HS-27A (cell line): ENCODE measurements at places on chromosomes 7 and 10.

DNA sequence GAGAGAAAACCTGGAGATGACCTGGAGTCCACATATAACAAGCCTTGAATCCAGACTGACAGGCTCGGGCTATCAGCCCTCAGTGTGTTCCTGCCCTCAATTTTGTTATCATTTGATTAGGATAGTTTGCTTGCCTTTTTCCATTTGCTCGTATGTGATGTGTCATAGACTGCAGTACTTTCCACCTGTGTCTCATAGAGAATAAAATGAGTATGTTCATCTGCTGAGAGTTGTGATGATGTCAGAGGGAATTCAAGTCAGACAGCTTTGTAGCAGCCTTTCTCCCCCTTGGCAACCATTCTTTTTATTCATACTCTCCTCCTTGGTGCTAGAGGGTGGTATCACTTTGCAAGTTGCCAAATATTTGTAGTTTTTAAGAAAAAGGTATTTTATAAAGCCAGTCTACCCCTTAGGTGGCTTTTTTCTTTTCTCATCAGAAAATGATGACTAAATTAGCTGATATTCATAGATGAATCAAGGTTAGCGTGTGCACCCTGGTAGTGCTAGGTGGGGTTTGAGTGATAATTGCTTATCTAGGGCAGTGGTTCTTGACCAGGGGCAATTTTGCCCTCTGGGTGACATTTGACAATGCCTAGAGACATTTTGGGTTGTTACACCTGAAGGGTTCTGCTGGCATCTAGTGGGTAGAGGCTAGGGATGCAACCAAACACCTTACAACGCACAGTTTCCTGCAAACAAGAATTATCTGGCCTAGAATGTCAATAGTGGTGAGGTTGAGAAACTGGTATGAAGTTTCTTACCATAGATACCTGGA, 5.4 kb downstream of the SGPL1 start:
- no peak for DNase-seq

DNA sequence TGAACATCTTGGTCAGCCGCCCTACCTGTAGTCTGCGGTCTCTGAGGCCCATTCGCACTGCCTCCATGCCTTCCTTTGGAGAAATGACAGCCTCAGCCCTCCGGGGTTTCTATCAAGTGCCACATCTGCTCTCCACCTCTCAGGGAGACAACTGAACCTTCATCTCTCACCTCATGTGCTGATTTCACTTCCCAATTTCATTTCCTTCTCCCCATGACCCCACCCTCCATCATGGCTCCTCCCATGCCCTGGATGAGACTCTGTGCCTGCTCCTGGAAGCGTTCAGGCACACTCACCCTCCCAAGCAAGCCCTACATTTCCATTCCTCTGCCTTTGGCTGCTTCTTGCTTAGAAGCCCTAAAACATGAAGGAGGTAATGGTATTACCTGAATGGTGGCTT, 7.8 kb upstream of the SCD start:
- DNase-seq = no peak

GRCh38 chr7:22173685-22174573, 183.0 kb downstream of the RAPGEF5 start:
- no peak for DNase-seq

GRCh38 chr10:78547397-78547796, 513.7 kb downstream of the RPS24 start:
- no peak for DNase-seq

- no peak for DNase-seq
These were observed 188.1 kb downstream of the SDHAF3 start for GRCh38 chr7:97305589-97305988.

DNA sequence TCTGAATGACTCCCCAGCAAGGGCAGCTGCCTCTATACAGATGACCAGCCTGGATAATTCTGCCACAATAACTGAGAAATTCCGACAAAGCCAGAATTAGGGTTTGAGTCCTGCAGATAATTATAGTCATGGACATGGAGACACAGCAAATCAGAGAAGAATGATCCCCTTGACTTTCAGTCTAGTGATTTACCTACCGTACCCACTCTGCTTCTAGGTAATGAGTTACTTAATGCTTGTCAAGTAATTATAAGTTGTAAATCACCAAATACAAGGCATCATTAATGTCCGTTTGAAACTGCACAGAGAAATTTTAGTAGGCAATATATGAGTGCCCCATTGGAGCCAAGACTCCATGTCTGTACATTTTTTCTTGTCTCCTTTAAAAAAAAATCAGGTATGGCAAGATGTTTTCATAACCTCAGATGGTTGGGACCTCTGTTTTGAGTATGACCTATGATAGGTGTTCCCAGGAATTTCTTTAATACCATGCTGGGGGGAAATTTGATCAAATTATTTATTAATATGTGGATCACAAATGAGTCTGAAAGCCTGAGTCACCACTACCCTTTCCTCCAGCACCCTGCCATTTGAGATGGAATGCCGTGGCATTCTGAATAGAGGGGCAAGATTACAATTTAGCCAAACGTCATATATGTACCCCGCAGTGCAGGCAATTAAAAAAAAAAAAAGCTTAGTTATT, 5.5 kb upstream of the ARID5B start:
- no peak for DNase-seq

GRCh38 chr10:57849691-57850357, 417.9 kb downstream of the IPMK start:
- DNase-seq = no peak

DNA sequence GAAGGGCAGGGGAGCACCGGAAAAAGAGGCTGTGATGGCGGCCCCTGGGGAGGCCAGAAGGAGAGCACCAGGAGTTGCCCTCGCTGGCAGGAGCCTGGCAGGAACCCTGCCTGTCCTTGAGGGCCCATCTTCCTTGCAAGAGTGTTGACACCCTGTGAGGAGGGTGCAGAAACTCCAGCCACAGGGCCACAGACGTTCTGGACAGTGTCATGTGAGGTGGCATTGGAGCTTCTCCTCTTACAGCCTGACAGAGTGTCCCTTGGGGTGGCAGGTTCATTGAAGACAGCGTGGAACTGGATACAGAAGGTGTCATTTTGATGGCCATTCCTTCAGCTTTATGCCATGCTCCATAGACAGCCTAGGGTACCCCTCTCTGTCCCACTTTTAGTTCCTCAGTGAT, 54.2 kb downstream of the RBM20 start:
- no peak for DNase-seq

DNA sequence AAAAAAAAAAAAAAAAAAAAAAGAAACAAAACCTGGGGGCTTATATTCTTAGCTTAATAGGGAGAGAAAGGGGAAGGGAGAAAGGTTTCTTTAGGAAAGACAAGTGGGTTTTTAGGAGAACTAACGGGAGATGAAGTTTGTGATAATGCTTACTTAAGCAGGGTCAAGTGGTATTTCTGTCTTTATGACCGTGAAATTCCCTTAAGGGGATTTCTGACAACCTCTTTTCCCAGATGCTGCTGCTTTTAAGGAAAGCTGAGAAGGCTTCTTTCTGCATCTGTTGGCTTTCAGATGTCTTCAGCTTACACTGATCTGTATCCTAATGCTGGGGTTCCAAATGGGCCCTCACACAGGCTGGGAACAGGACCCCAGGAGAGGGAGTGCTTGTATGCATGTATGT, 42.6 kb downstream of the ADAMTS14 start:
- DNase-seq = no peak

DNA sequence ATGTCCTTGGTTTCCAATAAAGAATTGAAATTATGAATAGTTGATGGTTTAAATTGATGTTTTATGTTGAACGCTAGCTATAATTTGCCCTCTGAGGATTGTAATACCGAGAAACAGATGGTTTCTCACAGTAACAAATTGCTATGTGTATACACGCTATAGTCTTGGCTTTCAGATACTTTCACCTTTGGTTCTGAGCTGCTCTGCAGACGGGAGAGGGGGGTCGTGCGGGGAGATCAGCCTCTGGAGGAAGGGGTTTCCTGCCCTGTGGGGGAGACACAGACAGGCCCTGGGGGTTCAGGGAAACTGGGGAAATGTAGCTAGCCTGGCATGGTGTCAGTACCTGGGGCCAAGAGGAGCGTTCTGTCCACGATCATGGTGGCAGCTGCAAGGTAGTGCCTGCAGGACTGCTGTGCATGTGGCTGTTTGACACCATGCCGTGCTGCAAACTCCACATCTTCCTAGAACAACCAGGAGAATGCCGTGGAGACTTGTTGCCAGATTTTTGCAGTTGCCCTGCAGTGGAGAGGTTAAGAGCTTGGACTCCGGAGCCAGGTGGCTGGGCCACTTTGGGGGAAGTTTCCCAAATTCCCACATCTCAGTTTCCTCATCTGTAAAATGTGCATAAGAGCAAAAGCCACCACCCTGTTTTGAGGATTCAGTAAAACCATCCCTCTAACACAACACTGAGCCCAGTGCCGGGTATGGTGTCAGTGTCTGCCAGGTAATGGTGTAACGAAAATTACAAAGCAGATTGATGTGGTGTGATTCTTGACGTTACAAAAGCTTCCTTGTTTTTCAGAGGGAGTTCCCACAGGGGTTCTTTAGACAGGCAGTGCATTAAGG, 167.9 kb downstream of the CUX1 start:
- no peak for DNase-seq

GRCh38 chr7:134362587-134363483, 46.1 kb upstream of the SLC35B4 start:
- no peak for DNase-seq

GRCh38 chr10:8037941-8038894, 16.3 kb upstream of the GATA3 start:
- DNase-seq = no peak

DNA sequence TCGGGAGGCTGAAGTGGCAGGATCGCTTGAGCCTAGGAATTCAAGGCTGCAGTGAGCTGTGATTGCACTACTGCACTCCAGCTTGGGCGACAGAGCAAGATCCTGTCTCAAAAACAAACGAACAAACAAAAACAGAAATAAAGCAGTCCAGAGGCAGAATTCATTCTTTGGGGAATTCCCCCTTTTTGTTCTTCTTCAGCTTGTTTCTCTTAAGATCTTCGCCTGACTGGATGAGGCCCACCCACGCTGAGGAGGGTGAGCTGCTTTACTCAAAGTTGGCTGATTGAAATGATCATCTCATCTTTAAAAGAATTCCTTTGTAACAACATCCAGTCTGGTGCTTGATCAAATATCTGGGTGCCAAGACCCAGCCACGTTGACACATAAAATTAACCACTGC, 10.7 kb downstream of the MRC1 start:
- DNase-seq = no peak

DNA sequence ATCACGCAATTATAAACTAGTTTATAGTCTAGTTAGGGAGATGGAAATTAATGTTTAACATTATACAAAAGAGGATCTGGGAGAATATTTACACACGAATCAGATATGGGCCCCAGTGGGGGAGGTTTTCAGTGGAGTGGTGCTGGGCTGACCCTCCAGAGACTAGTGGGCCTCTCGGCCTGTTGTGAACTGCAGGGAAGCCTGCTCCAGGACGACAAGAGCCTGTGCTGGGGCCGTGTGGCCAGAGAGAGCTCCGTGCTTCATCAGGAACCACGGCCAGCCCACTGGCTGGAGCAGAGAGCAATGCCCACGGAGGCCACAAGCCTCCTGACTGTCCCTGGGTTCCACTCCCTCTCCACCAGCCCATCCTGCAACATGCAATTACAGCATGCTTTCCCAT, 11.3 kb upstream of the ESYT2 start:
- no peak for DNase-seq

DNA sequence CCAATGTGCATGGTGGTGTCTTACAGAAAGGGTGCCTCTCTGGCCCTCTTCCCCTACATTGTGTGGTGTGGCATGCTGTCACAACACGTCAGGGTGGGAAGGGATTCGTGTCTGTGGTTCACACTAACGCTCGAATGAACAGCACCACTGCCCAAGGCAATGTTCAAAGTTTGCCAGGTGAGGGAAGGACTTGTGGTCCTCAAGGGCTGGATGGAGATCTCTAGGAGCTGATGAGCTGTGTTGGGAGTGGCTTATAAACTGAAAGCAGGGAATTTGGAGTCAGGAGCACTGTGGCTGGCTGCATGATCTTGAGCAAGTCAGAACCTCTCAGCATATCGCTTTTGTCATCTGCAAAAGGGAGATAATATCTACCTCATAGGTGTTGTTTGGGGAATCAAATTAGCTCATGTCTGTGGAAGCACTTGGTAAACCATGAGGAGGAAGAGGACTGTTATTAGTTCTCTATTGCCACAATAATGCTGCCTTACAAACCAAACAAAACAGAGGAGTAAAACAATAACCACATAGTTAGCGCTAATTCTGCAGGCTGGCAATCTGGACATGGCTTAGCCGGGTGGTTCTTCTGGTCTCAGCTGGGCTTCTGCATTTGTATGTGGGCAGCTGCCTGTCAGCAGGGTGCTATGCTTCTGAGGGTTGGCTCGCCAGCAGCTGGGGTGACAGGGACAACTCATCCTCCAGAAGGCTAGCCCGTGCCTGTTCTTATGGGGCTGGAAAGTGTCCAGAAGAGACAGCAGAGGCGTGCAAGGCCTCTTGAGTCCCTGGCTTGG, 22.9 kb upstream of the C10orf105 start:
- no peak for DNase-seq

- no peak for DNase-seq
These were observed 139.0 kb downstream of the NRF1 start for GRCh38 chr7:129750501-129750900.

DNA sequence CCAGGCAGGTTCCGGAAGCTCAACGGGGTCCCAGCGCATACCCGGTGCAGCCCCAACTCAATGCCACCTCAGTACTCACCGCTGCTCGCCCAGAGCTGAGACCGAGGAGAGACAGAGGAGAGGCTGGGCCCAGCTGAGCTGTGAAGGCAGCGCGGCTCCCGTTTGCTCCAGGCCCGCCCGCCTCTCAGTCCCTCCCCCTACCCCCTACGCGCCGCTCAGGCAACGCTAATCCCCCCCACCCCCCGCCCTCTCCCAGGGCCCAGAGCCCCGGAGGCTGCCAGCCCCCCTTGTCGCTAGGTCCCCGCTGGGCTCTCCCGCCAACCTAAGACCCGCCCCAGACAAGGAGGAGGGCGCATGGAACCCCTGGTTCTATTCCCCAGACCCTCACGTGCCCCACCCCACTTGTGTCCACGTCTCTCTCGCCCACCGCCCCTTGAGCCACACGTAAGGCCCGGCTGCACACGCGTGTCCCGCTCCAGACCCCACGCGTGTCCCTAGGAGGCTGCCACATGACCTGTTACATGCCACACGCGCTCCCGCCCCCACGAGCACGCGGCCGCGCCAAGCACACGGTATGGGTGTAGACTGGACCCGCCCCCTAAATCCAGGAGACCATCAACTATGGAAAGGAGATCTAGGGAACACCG, at the start of gene PSD:
Gene PSD (minus strand): TSS at position 164 of the 647 bp plus-strand sequence. CDS start 1,747 bp downstream, outside the sequence.
- DNase-seq = no peak

- DNase-seq = no peak
These were observed 41.9 kb downstream of the AP5Z1 start for GRCh38 chr7:4817178-4817901.

GRCh38 chr10:118918116-118918515, 111.4 kb upstream of the NANOS1 start:
- DNase-seq = no peak
